ENCODE measurements at places on chromosomes 1 and 21.

GRCh38 chr1:150530491-150531159, 15.1 kb downstream of the FALEC start:
- DNase-seq, result no peak

DNA sequence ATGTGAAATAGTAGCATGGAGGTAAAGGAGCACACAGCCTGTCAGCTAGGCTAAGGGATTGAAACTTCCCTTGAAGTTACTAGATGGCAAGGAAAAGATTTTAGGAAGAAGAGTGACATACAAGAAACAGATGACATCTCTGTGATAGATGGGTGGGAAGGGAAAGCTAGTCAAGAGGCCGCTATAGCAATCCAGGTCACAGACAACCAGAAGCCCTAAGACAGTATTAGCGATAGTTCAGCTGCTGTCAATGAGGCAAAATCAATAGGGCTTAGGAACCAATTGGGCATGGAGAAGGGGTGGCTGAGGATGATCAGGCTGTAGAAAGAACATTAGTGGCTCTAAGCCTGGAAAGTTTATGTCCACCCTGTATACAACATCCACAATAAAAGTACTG, 111.1 kb downstream of the GLUL start:
- no peak for DNase-seq

GRCh38 chr1:231751415-231751814, 124.8 kb downstream of the DISC1 start:
- DNase-seq, result no peak

GRCh38 chr1:67608661-67609576, 76.1 kb upstream of the GADD45A start:
- DNase-seq, result no peak

DNA sequence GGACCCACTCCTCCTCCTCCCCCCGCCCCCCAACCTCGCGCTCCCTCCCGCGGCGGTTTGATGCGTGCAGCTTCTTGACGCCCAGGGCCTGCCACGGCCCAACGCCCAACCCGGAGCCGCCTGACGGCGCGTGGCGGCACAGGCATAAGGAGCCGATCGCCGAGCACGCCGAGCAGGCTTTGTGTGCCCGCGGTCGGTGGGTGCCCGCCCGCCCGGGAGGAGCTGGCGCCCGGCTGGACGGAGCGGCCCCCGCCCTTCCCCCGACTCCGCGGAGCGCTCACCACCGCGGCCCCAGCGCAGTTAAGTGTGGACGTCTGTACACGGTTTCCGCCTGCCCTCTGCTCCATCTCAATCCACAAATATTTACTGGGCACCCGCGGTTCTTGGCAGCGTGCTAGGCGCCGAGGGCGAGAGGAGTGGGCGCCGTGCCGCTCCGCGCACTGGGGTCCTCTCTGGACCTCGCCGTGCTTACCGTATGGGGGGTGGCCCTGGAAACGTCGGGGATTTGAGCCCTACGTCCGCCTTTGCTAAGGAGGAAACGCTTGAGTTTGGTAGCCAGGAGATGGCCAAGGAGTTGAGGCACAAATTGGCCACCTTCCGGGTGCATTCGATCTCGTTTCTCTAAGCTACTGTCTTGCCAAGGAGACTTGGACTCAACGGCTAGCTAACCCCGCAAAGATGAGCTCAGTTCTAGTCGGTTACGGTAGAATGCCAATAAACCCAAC, 444 bp upstream of the HDGF start:
- peak; percentile 90 for DNase-seq

DNA sequence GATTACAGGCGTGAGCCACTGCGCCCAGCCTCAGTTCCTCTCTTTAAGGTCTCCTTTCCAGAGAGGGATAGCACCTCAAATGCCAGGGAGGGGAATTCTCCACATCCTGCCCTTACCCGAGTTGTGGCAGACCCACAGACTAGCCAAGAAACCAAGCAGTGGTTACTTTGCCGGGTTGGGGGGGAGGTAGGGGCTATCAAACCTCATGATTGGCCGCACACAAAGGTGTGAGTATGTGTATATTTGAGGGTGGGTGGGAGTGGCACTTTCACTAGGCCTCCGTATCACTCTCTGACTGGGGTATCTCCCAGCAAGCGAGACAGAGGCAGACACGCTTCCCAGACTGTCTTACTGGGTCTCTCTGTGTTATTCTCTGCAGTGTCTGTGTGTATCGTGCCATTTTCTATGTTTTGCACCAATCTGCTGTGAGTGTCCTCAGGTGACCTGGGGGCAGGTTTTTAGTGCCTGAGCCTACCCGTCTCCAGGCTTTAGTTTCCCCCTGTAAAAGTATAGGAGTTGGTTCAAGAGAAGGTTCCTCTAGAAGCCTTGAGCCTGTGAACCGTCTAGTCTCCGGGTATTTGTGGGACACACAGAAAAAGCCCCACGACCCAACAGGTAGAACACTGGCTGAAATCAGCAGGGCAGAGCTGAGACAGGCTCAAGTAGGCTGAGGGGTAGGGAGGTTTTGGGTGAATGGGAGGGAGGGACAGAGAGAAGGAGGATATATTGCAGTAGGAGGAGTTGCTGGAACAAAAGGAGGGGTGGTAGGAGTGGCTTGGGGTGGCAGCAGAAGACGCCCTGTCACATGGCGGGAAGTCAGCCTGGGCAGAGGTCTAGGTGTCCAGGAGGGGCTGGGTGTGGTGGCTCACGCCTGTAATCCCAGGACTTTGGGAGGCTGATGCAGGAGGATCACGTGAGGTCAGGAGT, 10.3 kb downstream of the LMNA start:
- no peak for DNase-seq

- no peak for DNase-seq
These were observed 19.3 kb upstream of the C1orf21 start for GRCh38 chr1:184367427-184368038.

- DNase-seq, result no peak
These were observed 22.8 kb downstream of the RD3 start for GRCh38 chr1:211469113-211469512.

GRCh38 chr1:202688401-202688800, 21.9 kb downstream of the SYT2 start:
- DNase-seq, result no peak

DNA sequence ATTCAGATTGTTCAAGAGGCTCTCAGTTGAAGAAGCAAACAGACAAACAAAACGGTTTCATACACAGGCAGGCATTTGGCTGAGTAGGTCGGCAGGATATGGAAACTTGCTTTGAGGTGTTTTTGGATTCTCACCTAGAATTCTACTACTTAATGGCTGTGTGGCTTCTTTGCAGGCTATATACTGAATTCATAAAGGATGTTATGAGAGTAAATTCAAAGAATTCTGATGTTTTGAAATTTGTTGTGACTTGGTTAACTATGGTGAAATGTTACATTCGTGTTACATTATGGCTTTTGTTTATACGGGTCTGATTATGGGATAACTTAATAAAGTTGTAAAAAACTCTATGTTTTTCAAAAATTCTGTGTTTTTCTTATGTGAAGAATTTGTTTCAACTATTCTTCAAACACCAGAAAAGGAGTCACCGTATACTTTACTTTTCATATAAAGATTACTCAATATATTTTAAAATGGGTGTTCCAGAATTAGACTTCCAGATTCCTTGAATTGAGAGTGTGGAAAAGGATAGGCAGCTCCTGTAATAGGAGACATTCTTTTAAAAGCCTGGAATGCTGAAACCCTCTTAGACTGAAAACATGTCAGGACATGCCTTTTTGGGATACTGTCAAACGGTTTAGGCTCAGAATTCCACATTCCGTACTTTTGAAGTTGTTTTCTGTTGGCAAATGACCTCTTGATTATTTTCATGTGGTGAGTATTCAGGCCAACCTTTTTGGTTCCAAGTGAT, 8.2 kb upstream of the IRF2BP2 start:
- DNase-seq, result peak; percentile 83

Measured in fibroblast of skin of left biceps (primary cell).